ENCODE measurements at places on chromosomes 4 and X.

GRCh38 chr4:144574509-144574908, 71.4 kb upstream of the HHIP start:
- DNase-seq, result no peak

GRCh38 chr4:39026096-39026495, 6.1 kb downstream of the TMEM156 start:
- no peak for DNase-seq

GRCh38 chrX:24463077-24463476, 2.0 kb upstream of the PDK3 start:
- no peak for DNase-seq

DNA sequence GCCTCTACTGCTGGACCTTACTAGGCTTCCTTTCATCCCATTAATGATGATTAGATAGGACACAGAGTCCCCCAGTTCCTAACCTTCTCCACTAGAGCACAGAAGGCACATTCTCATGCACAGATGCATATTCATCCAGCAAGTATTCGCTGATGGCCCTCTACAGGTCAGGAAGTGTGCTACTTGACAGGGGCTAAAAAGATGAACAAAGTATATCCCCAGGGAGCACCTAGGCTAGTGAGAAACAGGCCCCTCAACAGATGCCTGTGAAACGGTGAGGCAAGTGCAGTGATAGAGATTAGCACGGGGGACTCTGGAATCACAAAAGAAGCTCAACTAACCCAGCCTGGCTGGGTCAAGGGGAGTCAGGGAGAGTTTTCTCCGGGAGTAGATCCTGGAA, 95.8 kb downstream of the MGST2 start:
- peak; percentile 74 for DNase-seq

DNA sequence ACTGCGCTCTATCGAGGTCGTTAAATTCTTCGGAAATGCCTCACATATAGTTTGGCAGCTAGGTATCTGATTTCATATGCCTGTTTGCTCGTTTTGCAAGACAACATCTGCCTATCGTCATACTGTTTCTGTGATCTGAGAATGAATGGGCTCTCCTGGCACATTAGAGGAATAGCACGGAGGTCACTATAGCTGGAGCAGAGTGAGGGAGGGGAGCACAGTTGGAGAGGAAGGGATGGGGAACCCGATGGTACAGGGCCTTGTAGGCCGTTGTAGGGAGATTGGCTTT, 552 bp downstream of the IKBKG start:
- no peak for DNase-seq

Measured in GM23338 (cell line).